ENCODE measurements at places on chromosomes 3 and 15.

DNA sequence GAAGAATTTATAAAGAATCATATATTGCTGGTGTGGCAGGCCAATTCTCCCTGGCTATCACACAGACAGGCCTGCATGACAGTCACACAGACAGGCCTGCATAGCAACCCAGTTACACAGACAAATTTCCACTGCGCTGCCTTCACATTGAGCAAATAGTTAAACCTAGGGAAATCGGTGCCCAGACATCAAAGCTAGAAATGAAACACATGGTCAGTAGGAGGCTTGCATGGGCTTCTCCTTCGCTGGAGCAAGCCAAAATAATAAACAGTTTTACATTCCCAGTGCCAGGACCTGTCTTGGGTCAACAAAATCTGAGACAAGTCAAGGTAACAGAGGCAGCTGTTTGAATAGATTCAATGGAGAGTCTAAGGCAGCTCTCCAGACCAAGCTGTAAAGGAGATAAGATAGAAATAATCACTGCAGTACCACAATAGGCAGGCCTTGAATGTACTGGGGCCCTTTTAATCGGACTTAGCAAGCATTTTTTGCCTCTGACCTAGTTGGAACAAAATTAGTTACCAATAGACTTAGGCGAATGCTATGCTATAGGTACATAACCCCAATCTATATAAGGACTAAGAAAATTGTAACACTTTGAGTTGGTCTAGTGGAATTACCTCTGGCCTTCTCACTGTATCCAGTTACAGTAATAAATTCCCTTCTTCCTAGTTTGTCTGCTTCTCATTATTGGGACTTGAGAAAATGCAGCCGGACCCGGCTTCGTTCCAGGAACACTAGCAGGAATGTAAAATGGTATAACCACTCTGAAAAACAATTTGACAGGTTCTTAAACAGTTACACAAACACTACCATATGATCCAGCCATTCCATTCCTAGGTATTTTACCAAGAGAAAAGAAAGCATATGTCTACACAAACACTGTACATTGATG, 274.7 kb upstream of the UBE2E2 start:
- peak; percentile 76 for DNase-seq

DNA sequence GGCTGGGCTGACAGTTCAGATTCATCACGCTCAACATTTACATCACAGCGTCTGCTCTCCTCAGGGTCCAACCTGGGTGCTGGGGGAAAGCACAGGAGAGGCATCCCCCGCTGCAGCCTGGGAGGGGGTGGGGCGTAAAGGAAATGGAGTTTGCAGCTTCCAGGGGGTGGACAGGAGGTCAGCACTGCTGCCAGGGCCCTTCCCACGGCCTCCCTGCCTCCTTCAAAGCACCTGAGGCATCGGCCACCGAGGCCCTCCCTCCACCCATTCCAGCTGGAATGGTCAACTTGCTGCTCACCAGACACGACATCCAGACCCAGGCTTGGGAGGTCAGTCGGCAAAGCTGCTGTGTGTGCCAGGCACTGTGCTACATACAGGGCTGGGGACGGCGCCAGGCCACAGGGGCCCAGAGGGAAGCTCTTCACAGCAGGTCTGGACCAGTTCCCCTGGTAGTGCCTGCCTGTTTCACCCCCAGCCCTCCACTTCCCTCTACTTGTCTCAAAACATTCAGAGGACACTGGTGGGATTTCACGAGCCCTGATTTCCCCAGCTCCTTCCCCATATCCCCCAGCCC, 120.7 kb downstream of the ANP32A start:
- DNase-seq, result no peak

DNA sequence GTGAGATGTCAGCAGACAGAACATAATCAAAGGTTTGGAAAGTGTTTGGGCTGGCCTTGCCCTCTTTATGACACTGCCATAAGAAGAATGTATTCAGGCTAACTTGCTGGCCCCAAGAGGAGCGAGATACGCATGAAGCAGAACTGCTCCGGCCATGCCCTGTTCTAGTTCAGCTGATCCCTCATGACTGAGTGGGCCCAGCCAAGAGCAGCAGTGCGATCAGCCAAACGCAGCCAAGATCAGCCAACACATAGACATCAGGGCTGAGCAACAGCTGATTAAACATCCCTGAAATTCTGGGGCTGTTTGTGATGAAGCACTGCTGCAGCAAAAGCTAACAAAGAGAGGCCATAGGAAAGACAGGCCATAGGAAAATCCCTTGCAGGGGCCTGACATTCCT, 24.1 kb downstream of the POMGNT2 start:
- DNase-seq, result no peak

DNA sequence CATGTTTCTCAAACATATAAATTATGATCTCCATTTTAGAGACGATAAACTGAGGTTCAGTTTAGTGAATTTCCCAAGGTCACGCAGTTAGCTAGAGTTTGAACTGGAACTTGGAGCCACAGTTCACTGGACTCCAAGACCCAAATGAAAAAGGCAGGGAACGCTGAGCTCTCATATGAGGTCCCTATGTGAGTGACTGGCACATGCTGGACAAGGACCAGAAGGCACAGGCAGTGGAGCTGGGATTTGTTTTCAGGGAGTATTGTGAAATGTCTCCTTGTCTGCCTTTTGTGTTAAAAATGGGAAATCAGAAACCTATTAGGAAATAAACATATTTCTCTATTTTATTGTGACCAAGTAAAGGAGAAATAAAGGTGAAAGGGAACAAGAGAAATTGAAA, 63.5 kb downstream of the MESD start:
- no peak for DNase-seq

DNA sequence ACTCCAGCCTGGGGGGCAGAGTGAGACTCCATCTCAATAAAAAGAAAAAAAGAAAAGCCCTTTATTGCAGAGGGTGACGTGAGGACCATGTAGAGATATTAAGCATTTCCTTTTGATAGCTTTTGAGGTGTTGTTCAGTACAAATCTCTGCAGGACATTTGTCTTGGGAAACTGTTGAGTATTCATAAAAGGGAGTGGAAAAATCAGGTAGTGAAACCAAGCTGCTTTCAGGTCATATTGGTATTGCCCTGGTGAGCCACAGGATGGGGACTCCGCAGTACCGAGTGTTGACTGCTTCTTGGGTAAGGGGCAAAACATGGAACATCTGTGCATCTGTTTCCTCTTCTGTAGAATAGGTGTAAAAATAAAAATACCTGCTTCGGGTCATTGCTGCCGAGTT, 9.9 kb downstream of the ITPR1 start:
- DNase-seq, result no peak

DNA sequence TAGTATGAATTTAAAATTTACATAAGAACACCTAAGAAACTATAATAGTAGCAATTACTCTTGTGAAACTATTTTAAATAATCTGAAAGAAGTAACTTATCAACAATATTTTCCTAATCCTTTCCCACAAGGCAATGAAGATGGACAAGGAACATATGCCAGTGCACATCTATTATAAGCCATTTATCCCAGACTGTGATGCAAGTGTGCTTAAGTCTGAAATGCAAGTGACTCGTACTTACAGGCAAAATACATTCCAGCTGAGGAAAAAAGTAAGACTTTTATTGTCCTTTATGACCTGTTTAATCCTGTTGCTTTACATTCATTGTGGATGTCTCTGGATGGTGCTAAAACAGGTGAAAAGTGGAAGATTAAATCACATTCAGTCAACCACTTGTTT, 709.4 kb downstream of the ZNF385D start:
- peak; percentile 37 for DNase-seq

DNA sequence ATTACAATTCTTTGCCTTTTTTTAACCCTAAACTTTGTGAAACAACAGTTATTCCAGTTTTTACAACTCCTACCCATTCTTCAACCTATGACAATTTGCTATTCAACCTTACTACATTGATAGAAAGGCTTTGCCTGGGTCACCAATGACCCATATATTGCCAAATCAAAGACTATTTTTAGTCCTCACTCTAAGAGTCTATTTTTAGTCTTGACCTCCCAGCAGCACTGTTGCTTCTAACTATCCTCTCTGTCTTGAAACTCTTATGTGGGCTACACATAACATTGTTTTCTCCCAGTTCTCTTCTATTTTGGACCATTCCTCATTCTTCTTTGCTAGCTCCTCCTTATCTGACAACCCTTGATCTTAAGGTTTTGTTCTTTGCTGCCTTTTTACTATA, 71.4 kb downstream of the C3orf80 start:
- peak; percentile 8 for DNase-seq

DNA sequence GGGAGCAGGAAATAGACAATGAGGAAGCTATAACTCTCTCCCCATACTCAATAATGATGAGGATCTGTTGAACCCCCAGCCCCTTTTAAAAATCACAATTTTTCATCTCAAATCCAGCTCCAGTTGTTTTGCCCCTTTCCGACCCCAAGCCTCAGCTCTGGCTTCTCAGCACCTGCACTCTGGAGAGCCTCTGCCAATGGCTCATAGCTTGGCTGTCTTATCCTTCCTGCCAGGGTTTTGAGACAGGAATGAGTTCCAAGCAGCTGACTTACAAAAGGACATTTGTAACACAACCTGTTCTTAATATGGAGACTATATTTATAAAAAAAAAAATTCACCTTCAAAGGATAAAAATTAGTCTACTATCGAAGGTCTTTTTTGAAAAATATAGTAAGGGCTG, 105.9 kb upstream of the NEDD4 start:
- DNase-seq, result no peak

DNA sequence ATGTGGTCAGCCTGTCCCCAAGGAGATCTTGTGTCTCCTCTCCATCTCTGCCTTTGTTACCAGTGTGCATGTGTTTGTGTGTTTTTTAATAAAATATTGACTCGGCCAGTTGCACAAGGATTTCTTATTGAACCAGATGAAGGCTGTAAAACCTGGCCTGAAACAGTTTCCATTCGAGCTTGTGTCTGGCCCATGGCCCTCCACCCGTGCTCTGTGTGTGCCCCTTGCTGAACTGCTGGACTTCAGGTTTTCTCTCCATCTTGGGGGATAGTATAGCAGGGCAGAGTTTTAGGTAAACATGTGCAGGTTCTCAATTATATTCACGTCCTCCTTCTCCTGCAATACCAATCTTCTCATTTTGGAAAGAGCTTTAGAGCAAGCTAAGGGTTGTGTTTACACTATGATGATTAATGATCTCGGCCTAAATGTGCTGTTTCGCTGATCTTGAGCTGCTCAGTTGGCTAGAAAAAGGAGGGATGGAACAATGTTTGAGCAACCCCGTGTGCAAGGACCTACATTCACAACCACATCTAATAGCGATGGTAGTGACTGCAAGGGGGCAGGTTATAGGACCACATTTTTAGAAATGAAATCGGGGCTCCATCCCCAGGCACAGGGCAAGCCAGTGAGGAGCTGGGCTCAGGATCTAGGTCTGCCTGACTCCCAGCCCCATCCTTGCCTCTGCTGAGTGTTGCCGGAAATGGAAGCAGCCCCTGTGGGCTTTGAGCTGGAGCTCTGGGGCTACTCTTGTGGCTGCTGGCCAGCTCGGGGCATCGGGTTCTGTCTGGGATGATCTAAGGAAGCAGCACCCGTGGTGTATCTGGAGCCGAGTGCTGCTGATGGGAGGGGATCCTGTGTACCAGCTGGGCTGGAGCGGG, 47.7 kb downstream of the CMTM6 start:
- DNase-seq, result no peak

- DNase-seq, result no peak
Observed at GRCh38 chr3:82741346-82741745, 979.9 kb upstream of the GBE1 start.

- no peak for DNase-seq
Observed at GRCh38 chr3:124969190-124969589, 34.6 kb upstream of the MUC13 start.

GRCh38 chr3:90016555-90016954, 909.1 kb downstream of the EPHA3 start:
- no peak for DNase-seq

GRCh38 chr3:107855710-107856109, 235.1 kb downstream of the CD47 start:
- peak; percentile 8 for DNase-seq

DNA sequence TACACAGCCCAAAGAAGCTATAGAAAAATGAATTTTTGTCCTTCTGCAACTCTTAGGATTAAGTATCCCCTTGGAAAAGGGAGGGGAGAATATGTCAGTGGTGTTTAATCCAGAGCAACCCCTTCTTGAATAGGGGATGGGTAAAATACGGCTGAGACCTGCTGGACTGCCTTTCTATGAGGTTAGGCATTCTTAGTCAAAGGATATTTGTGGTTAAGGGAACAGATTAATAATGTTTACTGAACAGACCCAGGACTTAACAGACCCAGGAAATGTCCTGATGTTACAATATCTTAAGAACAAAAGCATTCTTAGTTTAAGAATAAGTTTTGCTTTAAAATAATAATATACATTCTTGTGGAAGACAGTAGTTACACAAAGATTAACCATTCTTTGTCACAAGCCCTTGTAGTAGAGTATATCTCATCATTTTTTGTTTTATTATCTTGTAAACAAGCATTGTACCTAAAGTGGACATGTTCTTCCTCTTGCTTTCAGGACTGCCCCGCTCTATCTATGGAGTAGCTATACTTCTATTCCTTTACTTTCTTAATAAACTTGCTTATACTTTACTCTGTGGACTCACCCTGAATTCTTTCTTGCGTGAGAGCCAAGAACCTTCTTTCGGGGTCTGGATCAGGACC, 43.8 kb upstream of the B3GALNT1 start:
- no peak for DNase-seq

- no peak for DNase-seq
Observed at GRCh38 chr3:174170248-174170647, 688.9 kb upstream of the NAALADL2 start.

DNA sequence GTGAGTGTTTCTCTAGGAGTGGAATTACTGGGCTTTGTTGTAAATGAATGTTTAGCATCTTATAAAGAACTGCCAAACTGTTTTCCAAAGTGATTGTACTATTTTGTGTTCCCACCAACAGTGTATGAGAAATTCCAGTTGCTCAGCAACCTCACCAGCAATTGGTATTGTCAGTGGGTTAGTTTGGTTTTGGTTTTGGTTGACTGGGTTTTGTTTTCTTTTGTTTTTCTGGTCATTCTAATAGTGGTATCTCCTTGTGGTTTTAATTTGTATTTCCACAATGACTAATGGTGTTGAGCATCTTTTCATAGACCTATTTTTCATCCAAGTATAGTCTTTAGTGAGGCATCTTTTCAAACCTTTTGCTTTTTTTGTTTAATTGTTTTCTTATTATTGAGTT, 27.1 kb downstream of the FILIP1L start:
- no peak for DNase-seq

DNA sequence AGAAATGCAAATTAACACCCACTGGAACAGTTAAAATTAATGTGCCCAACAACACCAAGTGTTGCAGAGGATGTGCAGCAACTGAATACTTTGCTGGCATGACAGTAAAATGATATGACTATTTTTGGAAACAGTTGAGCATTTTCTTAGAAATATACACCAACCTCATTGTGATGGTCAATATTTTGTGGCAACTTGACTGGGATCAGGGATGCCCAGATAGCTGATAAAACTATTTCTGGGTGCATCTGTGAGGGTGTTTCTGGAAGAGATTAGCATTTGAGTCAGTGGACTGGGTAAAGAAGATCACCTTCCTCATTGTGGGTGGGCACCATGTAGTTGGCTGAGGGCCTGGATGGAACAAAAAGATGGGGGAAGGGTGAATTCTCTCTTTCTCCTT, 57.9 kb downstream of the RPLP1 start:
- DNase-seq, result no peak
